ENCODE measurements at places on chromosomes 2 and 18.
A peak's percentile ranks its signal among the peaks of the same experiment; 100 is the strongest.

DNA sequence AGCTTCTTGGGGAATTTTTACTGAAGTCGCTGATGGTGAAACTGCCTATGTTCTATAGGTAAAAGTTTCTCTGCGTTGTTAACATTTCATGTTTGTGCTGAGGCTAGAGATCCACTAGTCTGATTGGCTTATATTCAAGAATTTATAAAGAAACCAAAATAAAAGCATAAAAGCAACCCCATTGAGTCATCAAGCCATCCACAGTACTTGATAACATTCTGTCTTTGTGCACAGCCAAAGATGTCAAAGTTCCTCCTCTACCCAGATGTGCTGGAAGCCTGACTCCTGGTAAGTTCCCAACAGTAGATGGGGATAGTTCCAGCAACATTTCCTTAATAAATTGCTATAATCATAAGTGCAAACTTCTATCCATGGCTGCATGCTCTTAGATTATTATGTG lies 107.8 kb downstream of the TANC1 start:
- no peak for ATAC-seq

- ATAC-seq, result peak; percentile 61
These were observed 196.6 kb downstream of the SH3RF3 start for GRCh38 chr2:109325570-109325969.

DNA sequence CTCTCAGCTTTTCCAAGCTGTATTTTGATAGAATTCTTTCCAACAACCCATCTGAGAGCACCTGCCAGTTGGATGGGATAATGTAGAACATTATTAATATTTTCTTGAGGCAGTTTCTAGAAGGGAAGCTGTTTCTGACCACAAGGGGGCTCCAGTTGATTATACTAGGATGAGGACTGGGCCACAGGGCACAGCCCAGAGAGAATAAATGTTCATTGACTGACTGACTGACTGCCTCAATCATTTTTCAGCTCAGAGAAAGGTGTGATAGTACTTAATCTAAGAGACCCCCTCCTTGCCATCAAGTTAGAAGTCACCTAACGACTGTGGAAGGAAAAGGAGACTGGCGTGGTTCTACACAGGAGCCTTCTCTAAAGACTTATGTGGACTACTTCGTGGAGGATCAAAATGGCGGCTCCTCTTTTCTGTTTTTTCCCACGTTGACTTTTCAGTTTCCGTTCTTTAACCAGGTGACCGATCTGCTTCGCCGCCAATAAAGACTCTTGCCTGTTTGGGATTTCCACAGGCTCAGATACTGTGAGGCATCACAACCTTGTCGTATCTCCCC lies 31.9 kb upstream of the CREG2 start:
- peak; percentile 74 for ATAC-seq

DNA sequence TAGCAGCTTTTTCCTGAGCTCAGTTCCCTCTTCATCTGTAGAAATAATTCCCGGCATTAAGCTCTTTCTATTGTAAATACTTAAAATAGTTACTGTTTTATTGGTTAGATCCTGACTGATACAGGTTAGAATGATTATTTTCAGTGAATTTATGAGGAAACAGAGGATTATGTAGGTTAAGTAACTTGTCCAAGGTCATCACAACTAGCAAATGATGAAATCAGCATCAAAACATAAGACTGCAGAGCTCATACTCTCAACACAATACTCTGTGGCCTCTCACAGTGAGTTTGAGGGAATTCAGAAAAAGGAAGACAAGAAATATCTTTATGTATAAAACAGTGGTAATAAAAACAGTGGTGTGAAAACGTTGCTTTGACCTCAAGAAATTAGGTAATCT lies 113.2 kb upstream of the DLX2 start:
- ATAC-seq, result no peak

GRCh38 chr2:112317303-112318158 lies 42.1 kb downstream of the ZC3H6 start:
- no peak for ATAC-seq

GRCh38 chr2:171136024-171136423 lies 24.7 kb downstream of the TLK1 start:
- no peak for ATAC-seq

DNA sequence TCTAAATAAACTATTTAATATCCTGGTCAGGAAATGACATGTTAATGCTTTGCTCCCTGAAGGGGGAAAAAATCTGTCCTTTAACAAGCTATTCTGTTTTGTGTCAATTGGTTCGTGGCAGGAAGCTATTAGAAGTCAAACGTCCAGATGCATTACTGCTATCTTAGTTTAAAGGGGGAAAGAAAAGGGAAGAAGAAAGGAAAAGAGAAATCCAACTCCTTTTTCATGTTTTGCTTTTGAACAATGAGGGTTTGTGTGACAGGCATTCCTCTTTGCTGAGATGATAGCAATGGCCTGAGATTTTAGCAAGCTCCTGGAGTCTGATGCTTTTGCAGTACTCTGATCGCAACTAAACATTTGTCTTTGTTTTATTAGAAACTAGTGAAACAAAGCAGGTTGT lies 24.6 kb downstream of the TRIB2 start:
- ATAC-seq, result no peak

DNA sequence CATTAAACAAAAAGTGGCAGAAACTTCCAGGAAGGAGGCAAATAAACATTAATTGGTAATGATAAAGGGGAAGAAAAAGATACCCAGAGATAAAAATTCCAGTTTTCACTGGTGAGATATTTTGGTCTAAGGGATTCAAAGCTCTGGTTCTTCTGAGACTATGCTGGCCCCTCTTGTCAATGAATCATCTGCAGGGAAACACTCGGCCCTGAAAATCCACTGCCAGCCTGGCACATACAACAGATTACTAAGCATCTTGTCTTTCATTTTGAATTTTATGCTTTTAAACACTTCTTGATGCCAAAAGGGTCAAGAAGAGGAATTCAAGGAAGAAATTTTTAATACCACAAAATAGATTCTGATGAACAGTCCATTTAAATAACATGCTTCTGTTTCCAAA lies 1603.8 kb upstream of the ZEB2 start:
- no peak for ATAC-seq

Data from esophagus mucosa (tissue), 1 donor.